Activated CD8-positive, alpha-beta memory T cell treated with anti-CD3 and anti-CD28 coated beads for 1 hour (primary cell): ENCODE measurements at places on chromosomes 4 and X.

DNA sequence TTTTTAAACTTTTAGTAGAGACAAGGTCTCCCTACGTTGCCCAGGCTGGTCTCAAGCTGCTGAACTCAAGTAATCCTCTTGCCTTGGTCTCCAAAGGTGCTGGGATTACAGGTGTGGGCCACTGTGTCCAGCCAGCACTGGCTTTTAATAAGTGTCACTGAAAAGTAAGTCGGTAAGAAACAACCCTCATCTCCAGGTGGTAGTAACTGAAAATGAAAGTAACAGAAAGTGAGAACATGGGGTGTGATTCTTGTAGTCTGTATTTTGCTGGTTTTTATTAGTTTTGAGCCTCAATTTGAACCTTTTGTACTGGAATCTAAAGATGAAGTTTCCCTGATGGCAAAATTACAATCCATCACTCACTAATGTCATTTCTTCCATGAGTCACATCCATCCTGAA, 238.1 kb upstream of the AGA start:
- no peak for DNase-seq

- no peak for DNase-seq
These were observed 12.3 kb downstream of the ATP7A start for GRCh38 chrX:77922787-77923186.

DNA sequence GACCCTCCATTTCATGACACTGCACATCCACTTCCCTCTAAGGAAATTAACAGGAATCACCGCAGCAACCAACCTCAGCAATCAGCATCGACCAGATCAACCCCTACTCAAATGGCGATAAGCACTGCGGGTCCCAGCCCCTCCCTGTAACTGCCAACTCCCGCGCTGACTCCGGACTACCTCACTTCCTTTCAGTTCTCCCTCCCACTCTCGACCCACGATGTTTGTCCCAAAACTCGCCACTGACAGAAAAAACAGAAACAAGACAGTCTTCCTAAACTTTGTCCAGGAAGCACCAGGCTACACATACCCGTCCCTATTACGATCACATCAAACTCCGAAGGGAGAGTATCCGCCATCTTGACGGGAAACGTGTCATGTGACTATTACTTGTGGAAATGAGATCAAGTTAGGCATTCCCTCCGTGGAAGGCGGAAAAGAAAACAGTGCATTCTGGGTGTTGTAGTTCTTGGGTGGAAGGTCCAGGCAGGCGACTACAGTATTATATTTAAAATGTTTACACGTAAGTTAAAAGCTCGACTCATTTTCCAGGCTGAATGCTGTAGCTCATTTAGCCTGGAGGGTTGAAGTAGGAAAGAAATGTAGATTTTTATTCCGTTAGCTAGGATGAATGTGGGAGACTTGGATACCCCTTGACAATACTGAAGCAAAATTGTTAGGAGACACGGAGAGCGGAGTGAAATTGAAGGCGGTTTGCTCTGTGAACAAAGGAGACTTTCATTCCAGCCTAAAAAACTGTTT, at the start of gene CHM:
TSS of gene CHM (minus strand) at position 385 of the 762 bp plus-strand sequence. CDS start at position 359, 26 bp downstream.
- peak; percentile 17 for DNase-seq

GRCh38 chr4:37999000-37999716, 39.0 kb downstream of the PTTG2 start:
- DNase-seq: no peak

GRCh38 chr4:15469402-15470127, at the start of gene CC2D2A:
CC2D2A (plus strand) TSS chr4:15469882; CDS start chr4:15475933, 6,051 bp downstream.
- no peak for DNase-seq

DNA sequence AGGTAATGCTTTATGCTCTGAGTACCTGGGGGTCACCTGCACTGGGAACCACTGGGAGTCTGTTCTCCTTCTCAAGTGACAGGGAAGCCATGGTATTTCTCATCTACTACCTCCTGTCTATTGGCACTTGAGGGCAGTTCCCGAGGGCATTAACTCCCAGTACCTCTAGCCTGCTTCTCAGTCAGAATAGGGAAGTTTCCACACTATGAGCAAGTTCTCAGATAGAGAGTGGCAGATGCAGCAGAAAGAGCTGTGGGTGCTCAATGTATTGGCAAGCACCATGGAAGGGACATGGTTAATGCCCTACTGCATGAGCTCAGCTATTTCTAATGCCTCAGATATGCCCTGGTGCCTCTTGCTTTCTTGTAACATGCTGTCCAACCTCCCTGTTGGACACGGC, 74.1 kb downstream of the ANOS1 start:
- DNase-seq: no peak

DNA sequence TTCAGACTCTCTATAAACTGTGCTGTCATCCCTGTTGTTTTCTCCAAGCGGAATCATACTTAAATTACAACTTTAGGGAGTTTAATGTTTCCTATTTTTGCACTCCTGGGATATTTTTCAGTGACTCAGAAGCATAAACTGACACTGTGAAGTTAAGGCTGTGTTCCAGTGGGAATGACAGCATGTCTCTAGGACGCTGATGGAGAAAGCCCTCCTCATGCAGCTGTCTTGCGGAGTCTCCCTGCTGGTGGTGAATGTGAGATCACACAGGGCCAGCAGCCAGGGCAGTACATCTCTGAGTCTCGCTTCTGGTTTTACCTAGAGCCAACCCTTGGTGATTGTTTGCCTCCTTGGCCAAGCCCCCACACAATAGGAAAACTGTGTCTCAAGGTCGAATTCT, 53.3 kb downstream of the NFKB1 start:
- DNase-seq: no peak

- DNase-seq: no peak
These were observed 243.8 kb downstream of the RAPGEF2 start for GRCh38 chr4:159346681-159347080.

GRCh38 chr4:108762559-108763225, at the start of gene ETNPPL:
ETNPPL (minus strand) TSS chr4:108763053; CDS start chr4:108762898, 155 bp downstream.
- no peak for DNase-seq

- no peak for DNase-seq
These were observed 229.2 kb upstream of the ARSJ start for GRCh38 chr4:114208574-114209151.

- DNase-seq: no peak
These were observed 91.2 kb upstream of the FAM47C start for GRCh38 chrX:36916941-36917340.

DNA sequence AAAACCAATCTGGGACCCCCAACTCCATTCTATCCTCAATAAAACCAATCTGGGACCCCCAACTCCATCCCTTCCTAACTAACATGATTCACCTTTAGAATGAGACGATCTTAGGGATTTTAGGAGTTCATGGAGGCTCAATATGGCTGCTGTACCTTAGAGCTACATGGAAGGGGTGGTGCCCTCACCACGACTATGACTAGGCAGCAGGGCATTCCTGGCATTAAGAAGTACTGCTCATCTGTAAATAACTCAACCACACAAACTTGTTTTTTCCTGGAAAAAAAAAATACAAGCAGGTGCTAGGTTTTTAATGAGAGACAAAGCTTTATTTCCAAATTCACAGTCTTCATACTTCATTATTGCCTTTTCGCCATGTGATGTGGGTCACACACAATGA, 346.5 kb upstream of the FAT1 start:
- no peak for DNase-seq

DNA sequence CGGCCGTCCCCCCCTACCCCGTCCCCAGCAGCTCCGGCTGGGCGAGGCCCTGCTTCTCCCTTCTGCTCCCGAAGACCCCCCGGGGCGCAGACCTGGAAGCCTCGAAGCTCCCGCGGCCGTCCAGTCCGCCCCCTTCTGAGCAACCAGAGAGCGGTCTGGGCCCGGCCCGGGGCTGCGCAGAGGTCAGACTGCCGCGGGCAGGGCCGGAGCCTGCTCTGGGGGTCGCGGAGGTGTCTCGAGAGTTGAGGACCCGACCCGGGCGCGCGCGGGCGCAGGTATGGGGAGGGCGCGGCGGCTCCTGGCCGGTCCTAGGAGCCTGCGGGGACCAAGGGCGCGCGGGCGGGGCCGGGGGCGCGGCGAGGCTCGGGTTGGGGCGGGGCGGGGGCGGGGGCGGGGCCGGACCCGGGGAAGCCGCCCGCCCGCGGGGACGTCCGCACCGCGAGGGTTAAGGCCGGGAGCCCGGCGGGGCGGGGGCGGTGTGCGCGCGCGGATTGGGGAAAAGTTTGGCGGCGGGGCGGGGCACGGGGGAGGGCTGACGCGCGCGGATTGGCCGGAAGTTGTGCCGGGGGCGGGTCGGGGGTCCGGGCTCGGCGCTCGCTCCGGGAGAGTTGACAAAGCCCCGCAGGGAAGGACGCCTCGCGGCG, at the start of gene FGFRL1:
TSS of gene FGFRL1 (plus strand) at position 605 of the 644 bp plus-strand sequence. CDS start 860 bp downstream, outside the sequence.
- peak; percentile 92 for DNase-seq

GRCh38 chr4:52997132-52997416, 135.0 kb downstream of the RASL11B start:
- DNase-seq: no peak

- DNase-seq: no peak
These were observed 1010.8 kb upstream of the ADGRL3 start for GRCh38 chr4:60189286-60189685.

DNA sequence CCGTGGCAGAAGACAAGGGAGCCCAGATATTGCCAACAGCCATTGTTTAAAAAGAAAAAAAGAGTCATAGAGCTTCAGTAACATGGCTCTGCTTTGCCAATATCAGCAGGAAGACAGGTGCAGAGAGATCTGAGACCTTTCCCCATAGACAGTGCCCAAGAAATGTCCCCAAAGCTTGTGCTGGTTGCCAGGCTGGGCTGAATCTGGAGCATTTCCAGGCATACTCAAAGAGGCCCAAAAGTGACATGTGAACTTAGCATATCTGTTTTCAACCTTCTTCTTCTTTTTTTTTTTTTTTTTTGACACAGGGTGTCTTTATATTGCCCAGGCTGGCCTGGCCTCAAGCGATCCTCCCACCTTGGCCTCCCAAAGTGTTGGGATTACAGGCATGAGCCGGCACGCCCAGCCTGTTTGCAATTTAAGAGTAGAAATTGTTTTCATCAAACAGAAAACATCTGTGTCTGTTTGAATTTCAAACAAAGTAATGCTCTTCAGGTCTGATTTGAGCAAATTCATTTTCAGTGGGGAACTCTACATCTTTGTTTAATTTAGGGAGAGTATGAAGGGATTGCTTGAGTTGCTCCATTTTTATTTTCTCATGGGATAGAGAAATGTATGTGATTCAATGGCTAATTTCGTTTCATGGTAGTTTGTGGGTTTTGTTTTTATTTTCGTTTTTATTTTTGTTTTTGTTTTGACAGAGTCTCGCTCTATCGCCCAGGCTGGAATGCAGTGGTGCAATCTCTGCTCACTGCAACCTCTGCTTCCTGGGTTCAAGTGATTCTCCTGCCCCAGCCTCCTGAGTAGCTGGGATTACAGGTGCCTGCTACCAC, 56.6 kb upstream of the RBM47 start:
- DNase-seq: no peak

- DNase-seq: no peak
These were observed 21.4 kb upstream of the FAM9B start for GRCh38 chrX:9055354-9055753.

DNA sequence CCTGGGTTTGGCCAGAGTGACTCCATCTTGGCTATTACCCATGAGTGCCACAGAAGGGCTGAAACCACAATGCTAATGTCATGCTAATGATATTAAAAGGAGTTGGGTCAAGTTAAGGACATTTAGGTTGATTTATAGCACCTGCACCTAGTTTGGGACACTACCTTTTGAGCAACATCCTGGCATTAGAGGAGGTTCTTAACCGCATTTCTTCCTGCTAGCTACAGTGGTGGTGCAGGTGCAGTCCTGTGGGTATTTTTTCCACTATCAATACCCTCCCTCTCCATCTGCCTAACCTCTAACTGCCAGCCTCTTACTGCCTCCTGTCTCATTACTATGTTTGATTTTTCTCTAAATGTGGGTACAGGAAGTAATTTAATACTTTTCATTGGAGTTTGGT, 1276.1 kb downstream of the FSTL5 start:
- DNase-seq: no peak

- DNase-seq: no peak
These were observed at the start of gene UGT2B17 for GRCh38 chr4:68576272-68577125. UGT2B17 (minus strand) TSS chr4:68576322; CDS start chr4:68568484, 7,838 bp downstream.

- no peak for DNase-seq
These were observed at the start of gene MAGEB16 for GRCh38 chrX:35798042-35798441. MAGEB16 (plus strand) TSS chrX:35798342; CDS start chrX:35802197, 3,855 bp downstream.

DNA sequence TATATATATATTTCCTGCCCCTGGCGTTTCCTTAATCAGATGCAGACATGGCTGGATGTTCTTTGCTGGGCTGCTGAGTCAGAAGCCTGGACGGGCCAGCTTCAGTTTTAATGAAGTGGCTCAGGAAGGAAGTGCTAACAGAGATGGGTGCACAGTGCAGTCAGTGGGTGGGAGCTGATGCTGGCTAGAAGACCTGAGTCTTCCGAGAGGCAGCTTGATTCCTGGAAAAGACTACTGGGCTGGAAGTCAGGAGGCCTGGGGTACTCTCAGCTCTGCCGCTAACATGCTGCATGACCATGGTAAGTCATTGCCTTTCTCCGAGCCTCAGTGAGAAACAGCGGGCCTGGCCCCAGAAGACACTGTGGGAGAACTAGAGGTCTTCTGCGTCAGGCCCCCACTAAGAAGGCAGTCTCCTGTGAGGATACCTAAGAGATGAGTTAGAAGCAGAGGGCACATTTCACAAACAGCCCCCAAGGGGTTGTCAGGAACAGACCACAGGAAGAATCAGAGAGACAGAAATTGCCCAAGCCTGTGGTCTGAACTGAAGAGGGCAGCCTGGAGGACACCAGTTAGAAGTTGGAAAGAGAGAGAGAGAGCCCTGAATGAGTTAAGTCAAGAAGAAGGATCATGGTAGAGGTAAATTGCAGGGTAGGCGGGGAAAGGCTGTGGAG, 8.3 kb upstream of the CD40LG start:
- no peak for DNase-seq

GRCh38 chr4:54940996-54941865, 184.2 kb downstream of the KDR start:
- DNase-seq: no peak

GRCh38 chr4:127012549-127012948, 620.2 kb upstream of the INTU start:
- DNase-seq: no peak

DNA sequence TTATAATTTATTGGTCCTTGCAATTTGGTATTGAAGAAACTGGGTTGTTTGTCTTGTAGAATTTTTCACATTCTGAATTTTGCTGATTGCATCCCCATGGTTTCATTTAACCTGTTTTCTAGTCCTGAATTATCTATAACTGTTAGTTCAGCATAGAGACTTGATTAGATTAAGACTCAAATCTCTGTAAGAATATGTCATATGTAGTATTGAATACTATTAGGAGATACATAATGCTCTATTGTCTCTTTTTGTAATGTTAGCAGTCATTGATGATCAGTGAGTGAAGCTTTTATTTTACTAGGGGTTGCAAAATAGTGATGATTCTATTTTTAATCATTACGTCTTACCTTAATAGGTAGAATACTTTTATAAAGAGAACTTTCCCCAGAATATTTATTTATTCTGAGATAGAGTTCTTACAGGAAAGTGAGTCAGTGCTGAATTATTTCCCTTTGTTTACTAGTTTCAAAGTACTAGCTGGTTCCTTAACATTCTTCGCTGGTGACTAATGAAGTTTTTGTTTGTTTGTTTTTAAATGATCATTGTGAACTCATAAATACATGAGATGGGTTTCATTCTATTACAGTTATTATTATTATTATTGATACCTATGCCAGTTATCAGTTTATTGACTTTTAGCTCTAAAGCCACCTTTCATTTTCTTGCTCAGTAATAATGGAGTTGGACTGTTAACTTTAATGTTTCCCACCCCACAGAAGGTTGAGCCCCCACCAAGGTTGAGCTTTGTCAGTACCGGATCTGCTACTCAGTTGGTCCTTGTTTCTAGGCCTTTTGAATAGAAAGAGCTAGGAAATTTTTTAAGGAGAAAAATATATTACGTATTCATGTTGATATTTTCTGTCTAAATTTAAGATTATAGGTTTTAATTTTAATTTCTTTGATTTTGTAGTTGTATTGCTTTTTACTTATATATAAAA, 102.3 kb downstream of the LARP1B start:
- no peak for DNase-seq

GRCh38 chr4:110540982-110541451, 65.1 kb downstream of the ENPEP start:
- DNase-seq: no peak
